Right atrium auricular region (tissue), 2 donors: ENCODE measurements at places on chromosomes 2 and 18.

DNA sequence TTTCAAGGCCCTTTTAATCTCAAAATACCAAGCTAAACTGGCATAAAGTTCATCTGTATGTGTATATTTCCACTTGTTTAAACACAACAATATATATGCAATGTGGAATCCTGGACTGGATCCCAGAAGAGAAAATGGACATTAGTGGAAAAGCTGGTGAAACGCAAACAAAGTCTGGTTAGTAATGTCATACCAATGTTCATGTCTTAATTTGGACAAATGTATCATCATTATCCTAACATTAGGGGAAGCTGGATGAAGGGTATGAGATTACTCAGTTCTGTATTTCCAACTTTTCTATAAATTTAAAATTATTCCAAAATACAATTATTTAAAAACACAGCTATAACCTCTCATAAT, 3.8 kb downstream of the SP3 start:
- H3K27me3 ChIP-seq = no peaks in the 10 kb centered on the region
- H3K27ac ChIP-seq = no peak overlapping the region
- no peaks in the 10 kb centered on the region for H3K4me1 ChIP-seq

DNA sequence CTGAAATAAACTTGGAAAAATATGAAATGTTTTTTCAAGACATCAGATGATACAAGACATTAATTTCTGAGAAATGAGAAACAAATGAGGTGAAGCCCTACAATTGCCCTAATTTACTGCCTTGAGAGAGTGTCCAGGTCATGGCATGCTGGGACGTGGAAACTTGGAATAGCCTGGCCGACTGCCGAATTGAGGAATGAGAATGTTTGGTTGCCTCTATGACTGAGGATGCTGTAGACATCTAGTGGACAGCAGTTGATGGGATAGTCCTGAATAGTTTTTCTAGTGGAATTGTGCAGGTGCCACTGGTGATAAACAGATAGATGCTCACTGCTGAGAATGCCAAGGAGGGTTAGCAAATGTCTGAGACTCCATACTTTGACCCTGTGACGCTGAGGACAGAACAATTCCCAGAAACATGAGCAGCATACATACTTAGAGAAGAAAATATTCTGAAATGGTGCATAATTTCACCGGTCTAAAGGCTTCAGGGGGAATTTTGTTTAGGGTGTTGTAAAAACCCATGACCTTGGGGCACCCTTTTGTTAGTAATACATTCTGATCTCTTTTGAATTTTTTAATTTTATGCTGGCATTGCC, 56.5 kb upstream of the CWC22 start:
- no peaks in the 10 kb centered on the region for H3K4me1 ChIP-seq
- H3K27ac ChIP-seq = no peak overlapping the region
- H3K27me3 ChIP-seq = no peaks in the 10 kb centered on the region

GRCh38 chr2:1397350-1397749, 15.9 kb upstream of the TPO start:
- no peaks in the 10 kb centered on the region for H3K36me3 ChIP-seq
- DNase-seq = no peak
- H3K27me3 ChIP-seq = no peaks in the 10 kb centered on the region
- H3K27ac ChIP-seq = no peak overlapping the region
- H3K4me1 ChIP-seq = no peaks in the 10 kb centered on the region

GRCh38 chr2:143730155-143730952, 601.1 kb downstream of the ARHGAP15 start:
- H3K4me3 ChIP-seq = no peak overlapping the region
- H3K27me3 ChIP-seq = no peaks in the 10 kb centered on the region
- no peaks in the 10 kb centered on the region for H3K4me1 ChIP-seq
- H3K27ac ChIP-seq = no peak overlapping the region

DNA sequence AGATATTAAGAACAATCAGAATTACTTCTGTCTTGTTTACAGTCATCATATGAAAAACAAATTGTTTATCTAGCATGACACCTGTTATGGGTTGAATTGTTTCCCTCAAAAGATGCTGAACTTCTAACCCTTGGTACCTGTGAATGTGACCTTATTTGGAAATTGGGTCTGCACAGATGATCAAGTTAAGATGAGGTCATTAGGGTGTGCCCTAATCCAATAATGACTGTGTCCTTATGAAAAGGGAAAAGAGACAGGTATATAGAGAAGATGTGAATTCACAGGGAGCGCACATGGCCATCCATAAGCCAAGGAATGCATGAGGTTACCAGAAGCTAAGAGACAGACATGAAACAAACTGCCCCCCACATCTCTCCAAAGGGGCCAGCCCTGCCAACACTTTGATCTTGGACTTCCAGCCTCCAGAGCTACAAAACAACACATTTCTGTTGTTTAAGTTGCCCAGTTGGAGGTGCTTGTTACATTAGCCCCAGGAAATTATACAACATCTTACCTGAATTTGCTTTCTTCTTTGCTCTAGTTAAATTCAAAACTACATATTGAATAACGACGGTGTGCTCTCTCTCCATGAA, 2.3 kb upstream of the HPCAL1 start:
- H3K4me1 ChIP-seq = peaks cover 29% of the 10 kb centered on the region
- H3K27me3 ChIP-seq = no peaks in the 10 kb centered on the region
- no peak overlapping the region for H3K27ac ChIP-seq
- DNase-seq = no peak
- H3K4me3 ChIP-seq = no peak overlapping the region
